Left lung (tissue), 14 donors: ENCODE measurements at places on chromosomes 2 and 18. TPM values are rescaled to one million over a fixed set of nuclear protein-coding genes. Genes with fewer than 3 reads are reported as not detected.

- H3K27me3 ChIP-seq = no peaks in the 10 kb centered on the region
- no peaks in the 10 kb centered on the region for H3K4me1 ChIP-seq
- DNase-seq = peak; percentile 42
Measured at GRCh38 chr18:11518788-11519685, 90.4 kb upstream of the SLC35G4 start.

SLC11A1 gene
- 194 TPM for total RNA-seq

DNA sequence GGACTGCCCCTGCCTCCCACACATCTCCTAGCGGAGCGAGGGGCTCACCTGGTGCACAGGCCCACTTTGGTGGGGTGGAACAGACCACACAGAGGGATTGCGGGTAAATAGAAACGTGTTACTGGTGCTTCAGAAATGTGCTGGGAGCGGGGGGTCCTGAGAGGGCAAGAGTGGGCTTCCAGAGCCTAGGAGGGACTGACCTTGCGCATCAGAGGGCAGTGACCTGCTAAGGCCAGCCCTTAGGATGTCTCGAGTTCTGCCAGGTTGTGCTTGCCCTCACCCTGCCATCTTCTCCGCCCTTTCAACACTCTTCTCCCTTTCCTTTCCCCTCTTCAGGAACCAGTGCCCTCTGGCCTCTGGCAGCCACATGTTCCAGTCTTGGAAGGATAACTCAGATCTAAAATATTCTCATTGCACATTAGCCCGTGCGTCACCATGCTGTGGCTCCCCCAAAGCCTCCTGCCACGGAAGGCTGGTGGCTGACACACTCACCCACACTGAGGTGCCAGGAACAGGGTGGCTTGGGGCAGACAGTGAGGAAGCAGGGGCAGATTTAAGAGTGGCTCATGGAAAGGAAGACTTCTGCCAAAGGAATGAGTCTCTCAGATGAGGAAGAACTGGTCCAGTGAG, 89.6 kb downstream of the MCFD2 start:
- H3K27ac ChIP-seq = no peak overlapping the region
- no peaks in the 10 kb centered on the region for H3K27me3 ChIP-seq
- no peak overlapping the region for H3K4me3 ChIP-seq
- no peak for DNase-seq
- no peaks in the 10 kb centered on the region for H3K36me3 ChIP-seq

- no peak overlapping the region for H3K27ac ChIP-seq
- peaks cover 10% of the 10 kb centered on the region for H3K36me3 ChIP-seq
- peaks cover 38% of the 10 kb centered on the region for H3K4me1 ChIP-seq
- DNase-seq = no peak
Measured at GRCh38 chr18:12851716-12852115, 32.3 kb downstream of the PTPN2 start.

- DNase-seq = no peak
- H3K4me1 ChIP-seq = no peaks in the 10 kb centered on the region
- no peak overlapping the region for H3K27ac ChIP-seq
- H3K27me3 ChIP-seq = no peaks in the 10 kb centered on the region
- no peak overlapping the region for H3K4me3 ChIP-seq
Measured at GRCh38 chr2:218428846-218429558, 10.1 kb downstream of the VIL1 start.

GRCh38 chr2:237181844-237182243, 96.2 kb downstream of the COPS8 start:
- no peaks in the 10 kb centered on the region for H3K27me3 ChIP-seq
- DNase-seq = no peak
- no peak overlapping the region for H3K4me3 ChIP-seq
- no peaks in the 10 kb centered on the region for H3K4me1 ChIP-seq

GRCh38 chr18:57918601-57919000, 115.5 kb upstream of the ATP8B1 start:
- no peak overlapping the region for H3K27ac ChIP-seq
- H3K4me3 ChIP-seq = no peak overlapping the region
- no peak for DNase-seq
- no peaks in the 10 kb centered on the region for H3K4me1 ChIP-seq
- H3K36me3 ChIP-seq = no peaks in the 10 kb centered on the region

GRCh38 chr2:42792583-42793333, at the start of gene HAAO:
Gene HAAO, minus strand, starts transcription at chr2:42792583. Its CDS starts 47 bp downstream, at chr2:42792536.
- peak; percentile 70 for DNase-seq
- peak within 1 kb of the TSS; percentile 78 for H3K27ac ChIP-seq
- peaks cover 11% of the 10 kb centered on the region for H3K27me3 ChIP-seq
- peak within 1 kb of the TSS; percentile 51 for H3K4me3 ChIP-seq
- peaks cover 20% of the 10 kb centered on the region for H3K4me1 ChIP-seq

MOB4 gene
- total RNA-seq = 27.7 TPM

FABP1 gene
- not detected for total RNA-seq

DNA sequence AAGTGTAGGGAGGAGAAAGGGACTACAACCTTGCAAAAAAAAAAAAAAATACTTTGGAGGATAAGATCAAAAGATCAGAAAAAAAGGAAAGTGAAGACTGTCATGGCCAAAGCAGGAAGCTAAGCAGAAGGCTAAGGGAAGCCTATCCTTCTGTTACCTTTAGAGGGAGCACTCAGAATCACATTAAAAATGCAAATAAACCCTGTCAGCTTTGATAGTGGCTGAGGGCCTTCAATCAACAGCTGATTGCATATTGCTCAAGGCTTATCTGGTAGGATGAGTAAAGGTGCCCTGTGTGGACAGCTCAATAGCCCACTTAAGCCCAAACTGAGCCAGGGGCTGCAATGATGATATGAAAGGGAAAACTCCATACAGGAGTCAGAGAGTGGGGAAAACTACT, 1021.2 kb downstream of the LRP1B start:
- H3K4me1 ChIP-seq = no peaks in the 10 kb centered on the region
- no peak overlapping the region for H3K4me3 ChIP-seq
- no peak for DNase-seq

- H3K4me1 ChIP-seq = no peaks in the 10 kb centered on the region
- H3K27ac ChIP-seq = no peak overlapping the region
- no peak for DNase-seq
- H3K27me3 ChIP-seq = no peaks in the 10 kb centered on the region
Measured at GRCh38 chr2:45370369-45370768, 240.7 kb downstream of the SRBD1 start.
